IMR-90 (cell line): ENCODE measurements at places on chromosomes 1 and 21. TPM values are rescaled to one million over a fixed set of nuclear protein-coding genes. Genes with fewer than 3 reads are reported as not detected.

The OR2T4 gene
- total RNA-seq: not detected in 2 replicates

The GJB4 gene
- total RNA-seq: not detected in 2 replicates

The PCP4L1 gene
- not detected in 2 replicates for total RNA-seq

DNA sequence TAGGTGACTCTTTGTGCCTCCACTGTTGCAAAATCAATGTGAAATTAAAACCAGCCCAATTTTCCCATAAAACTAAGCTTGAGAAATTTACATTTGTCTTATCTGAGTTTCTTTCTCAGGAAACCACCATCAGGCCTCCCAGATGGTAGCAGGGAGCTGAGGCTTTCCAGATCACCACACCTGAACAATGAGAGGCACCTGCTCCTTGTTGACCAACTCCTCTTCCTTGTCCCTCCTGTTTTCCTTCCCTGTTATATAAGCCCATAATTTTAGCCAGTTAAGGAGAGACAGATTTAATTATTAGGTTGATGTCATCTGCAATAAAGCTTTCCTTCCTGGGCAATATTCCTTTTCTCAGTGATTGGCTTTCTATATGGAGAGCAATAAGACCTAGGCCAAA lies 32.0 kb upstream of the C1orf185 start:
- DNase-seq: no peak

DNA sequence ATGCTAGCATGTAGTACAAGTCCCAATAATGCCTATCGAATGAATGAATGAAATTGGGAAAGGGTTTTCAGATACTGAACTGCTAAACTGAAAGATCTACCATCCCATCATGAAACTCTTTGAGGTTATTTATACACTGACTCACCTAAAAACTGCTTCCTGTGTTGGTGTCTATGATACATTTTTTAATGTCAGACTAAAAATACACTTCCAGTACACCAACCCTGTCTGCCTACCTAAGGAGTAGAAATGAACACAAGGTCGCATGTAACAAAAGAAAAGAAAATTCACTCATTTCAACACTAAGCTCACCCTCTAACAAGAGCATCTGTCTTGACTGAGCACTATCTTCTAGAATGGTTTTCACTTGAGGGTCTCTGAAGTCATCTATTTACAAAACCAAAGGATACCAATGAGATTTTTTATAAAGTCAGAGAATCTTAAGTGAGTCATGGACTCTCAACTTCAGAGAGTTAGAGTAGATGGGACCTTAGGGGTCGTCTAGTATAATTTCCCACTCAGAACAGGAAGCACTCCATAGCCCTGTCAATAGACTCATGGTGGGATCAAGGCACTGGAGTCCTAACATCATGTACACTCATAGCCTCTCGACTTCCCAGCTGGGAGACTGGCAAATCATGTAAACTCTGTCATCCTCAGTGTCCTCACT lies 53.4 kb downstream of the WLS start:
- DNase-seq: peak; percentile 68

The LORICRIN gene
- not detected in 2 replicates for total RNA-seq

DNA sequence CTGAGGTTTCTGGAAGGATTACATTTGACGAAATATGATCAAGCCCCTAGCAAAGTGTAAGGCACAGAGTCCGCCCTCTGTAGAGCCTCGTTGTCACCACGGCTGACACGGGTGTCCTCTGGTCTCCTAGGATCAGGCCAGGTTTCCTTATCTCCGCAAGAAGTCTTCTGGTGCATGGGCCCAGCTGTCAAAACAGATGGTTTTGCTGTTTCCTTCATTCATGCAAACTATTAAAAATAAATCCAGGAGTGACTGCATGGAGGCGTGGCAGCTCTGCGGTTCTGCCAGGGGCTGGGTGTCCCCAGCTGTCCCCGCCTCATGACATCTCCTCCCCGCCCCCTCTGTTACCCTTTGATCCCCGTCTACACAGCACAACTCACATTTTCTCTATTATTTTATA lies 209.0 kb downstream of the DYRK1A start:
- DNase-seq: no peak

The ZBED6 gene
- total RNA-seq: 16.1 and 26.2 TPM in 2 replicates

GRCh38 chr1:151881479-151881878 lies 27.8 kb downstream of the THEM4 start:
- no peak for DNase-seq

DNA sequence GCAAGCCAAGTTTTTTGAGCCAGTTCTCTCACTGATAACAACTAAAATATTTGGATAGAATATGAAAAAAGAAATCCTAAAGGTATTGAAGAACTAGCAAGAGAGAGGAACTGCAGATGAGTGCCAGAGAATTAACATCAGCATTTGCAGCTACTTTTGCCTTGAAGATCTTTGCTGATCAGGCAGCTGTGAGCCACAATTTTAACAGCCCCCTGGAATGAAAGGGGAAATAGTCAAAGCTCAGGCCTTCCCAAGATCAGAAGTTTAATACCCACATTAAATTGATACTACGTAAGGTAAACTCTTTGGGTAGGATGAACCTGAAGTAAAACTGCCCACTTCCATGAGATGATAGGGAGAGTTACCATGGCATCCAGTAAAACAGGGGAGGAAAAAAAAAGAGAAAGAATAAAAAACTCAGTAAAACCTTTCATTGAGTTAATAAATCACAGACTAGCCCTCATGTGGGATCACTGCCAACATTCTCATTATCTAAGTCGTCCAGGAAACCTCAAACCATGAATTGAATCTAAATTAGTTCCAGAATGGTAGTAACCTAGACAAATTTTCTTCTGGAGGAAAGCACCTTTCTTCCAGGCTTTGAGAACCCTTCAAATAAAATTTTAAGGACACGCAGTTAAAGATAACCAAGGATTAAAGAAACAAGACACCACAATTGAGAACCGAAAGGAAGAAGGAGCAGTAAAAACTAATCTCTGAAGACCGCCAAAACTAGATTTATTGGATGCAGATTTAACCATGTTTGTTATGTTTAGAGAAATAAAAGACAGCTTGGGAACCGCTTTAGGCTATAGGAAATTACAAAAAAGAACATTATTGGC lies 28.3 kb downstream of the SCP2 start:
- peak; percentile 85 for DNase-seq
